ENCODE measurements at places on chromosomes 11 and 22.

DNA sequence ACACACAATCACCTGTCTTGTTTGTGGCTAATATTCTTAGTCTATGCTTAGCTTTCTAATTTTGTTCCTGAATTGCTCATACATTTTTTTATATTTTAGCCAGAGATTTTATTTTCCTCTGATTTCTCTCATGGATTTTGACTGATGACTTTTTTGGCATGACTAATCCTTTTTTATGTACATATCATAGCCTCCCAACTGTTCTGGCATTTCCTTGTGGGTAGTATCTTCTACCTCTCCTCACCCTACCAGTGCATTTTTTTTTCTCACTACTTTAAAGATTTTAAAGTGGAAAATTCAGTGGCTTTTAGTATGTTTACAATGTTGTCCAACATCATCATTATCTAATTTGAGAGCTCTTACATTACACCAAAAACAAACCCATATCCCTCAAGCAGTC, 84.4 kb upstream of the TENM4 start:
- DNase-seq, result no peak

DNA sequence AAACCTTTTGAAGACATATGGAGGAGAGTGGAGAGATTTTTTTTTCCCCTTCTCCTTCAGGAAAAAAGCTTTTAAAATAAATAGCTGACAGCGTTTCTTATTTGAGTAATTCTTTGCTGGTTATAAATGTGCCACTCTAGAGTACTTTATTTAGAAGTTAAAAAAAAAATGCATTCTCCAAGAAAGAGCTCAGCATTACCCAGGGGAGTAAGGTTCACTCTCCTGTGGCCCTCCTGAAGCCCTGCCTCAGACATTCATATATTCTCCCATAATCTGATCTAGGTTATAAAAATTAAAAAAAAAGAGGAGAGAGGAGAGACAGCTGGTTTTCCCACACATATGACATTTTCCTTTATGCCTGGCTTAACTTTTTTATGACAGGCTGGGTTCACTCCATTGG, 545.2 kb upstream of the CADM1 start:
- no peak for DNase-seq

DNA sequence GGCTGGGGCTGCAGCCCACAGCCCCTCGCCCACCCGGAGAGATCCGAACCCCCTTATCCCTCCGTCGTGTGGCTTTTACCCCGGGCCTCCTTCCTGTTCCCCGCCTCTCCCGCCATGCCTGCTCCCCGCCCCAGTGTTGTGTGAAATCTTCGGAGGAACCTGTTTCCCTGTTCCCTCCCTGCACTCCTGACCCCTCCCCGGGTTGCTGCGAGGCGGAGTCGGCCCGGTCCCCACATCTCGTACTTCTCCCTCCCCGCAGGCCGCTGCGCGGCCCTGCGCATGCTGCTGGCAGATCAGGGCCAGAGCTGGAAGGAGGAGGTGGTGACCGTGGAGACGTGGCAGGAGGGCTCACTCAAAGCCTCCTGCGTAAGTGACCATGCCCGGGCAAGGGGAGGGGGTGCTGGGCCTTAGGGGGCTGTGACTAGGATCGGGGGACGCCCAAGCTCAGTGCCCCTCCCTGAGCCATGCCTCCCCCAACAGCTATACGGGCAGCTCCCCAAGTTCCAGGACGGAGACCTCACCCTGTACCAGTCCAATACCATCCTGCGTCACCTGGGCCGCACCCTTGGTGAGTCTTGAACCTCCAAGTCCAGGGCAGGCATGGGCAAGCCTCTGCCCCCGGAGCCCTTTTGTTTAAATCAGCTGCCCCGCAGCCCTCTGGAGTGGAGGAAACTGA, 731 bp downstream of the GSTP1 start:
- no peak for DNase-seq

DNA sequence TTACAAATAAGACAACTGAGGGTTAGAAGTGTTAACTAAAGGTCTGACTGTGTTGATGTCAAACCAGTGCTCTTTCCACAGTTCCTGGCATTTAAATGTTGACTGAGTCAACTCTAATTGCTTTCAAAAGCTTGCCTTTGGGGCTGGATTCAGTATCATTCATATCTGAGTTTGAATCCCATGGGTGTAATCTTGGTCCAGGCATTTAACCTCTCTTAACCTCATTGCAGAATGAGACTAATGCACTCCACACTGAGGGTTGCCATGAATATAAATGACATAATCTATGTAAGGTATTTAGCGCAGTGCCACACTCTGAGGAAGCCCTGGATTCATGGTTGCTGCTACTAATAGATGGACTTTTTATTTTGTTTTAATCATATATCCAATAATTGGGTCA, 274.3 kb downstream of the DDX10 start:
- no peak for DNase-seq

GRCh38 chr11:10496296-10496936, 41.4 kb downstream of the AMPD3 start:
- no peak for DNase-seq

DNA sequence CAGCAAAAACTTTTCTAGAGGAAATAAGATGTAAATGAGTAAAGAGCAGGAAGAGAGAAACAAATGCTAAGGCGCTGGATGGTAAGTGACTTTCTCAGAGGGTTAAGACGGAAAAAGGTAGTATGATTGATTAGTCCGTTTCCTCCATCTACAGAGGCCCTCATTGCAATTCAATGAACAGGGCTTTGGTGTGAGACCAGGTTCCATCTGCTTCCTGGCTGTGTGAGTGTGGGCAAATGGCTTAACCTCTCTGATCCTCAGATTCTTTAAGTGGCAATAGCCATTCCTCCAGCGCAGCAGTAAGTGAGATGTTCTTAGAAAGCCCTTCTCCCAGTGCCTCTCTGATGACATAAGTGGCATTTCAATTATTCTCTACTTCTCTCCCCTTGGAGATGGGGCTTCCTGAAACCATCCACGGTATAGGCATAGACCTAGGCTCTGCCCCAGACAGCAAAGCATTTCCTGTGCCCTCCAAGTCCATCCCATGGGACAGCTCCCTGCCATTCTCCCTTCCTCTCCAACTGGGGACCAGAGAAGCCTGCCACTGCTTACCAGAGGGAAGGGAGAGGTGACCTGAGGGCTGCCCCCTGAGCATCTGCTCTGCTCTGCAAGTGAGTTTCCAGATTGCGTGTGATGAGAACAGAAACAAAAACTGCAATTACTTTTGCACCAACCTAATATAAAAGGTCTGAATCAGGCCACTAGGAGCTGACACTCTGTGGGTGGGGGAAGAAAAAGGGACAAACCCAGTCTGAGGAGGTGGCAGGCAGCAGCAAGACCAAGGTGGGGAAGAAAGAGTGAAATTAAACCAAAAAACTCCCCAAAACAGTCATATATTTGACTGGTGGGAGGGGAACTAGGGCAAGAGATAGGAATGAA, 12.7 kb upstream of the CD44 start:
- no peak for DNase-seq

DNA sequence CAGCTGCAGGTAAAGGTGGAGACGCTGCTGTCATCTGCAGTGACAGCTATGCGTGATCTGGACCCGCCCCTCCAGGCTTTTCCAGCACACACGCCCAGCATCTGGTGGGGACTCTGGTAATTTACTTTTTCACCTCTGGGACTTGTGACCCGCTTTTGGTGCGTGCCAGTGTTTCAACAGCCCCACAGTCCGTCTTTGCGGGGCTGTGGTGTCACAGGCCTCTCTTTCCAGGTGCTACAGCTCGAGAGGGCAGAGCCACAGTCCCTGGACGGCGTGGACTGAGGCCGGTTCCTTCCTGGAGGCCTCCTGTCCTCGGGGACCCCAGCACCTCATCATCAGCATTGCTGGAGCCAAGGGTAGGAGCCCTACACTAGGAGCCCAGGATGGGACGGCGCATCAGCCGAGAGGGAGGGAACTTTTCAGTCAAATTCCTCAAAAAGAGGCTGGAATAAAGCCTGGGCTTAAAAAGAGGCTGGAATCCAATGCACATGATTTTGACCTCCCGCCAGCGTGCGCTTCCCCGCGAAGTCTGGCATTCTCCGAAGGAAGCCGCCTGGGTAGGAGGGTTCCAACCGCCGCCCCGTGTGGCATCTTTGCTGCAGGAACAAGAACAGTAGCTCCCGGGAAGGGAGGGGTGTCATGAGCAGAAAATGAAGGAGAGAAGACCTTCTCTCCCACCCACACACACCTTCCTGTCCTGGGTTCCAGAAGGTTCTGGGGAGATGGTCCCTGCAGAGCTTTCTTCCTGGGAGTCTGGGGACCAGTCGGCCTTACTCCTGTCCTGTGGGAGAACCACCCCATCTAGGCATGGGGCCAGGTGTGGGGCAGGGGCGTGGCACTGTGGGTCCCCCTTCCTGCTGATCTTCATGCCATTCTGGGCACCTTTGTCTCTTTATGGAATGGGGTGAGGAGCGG, 25.7 kb upstream of the KRTAP5-7 start:
- DNase-seq, result no peak

- no peak for DNase-seq
These were observed 1267.9 kb downstream of the BRD1 start for GRCh38 chr22:48559647-48560388.

GRCh38 chr11:93611836-93612677, 49.4 kb upstream of the CEP295 start:
- DNase-seq, result no peak

GRCh38 chr11:76234021-76234415, 27.7 kb upstream of the WNT11 start:
- no peak for DNase-seq
